ENCODE measurements at places on chromosomes 16 and 17.

GRCh38 chr16:66902648-66903543 lies 15.8 kb downstream of the CDH16 start:
- no peak for DNase-seq

DNA sequence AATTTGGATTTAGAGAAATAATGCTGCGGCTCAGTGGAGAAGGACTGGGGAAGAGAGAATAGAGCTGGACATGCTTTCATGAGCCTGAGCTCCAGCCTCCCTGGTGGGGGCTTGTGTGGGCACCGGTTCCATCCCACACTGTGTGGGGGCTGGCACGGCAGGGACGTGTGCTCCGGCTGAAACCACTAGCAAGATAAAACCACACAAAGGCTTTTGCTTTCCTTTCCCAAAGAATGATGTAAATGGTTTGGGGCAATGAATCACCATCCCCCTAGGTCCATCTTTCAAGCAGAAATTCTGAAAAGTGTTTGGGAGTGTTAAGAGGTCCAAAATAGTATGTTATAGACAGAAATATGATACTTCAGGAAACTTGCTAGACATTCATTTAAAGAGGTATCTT lies 77.0 kb downstream of the CDH11 start:
- DNase-seq: no peak

DNA sequence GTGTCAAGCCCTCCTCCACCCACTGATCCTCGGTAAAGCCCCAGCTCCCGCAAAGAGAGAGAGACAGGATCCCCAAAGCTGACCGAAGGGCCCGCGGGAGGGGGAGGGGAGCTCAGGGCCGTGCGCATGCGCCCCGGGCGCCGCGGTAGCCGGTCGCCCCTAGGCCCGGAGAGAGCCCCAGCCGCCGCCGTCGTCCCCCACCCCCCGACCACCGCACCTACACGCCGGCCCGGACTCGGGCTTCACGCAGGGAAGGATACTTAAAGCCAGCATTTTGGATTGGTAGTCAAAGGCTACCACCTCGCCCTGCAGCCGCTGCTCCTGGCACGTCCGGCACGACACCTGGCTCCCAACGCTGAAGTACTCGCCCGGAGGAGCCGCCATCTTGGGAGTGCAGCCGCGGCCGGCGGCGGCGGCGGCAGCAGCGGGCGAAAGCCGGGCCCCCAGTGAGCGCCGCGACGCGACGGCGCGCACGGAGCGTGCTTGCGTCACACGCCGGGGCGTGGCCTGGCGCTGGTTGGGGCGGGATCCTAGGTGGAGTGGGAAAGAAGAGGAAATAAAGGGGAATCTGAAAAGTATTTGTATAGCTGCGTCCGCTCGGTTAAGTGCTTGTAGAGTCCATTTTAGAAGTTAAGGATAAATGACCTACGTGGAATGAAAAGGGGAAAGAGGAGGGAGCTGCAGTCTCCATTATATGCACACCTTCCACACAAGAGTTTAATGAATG lies at the start of gene LSM12:
Gene LSM12 (minus strand): TSS at position 468 of the 727 bp plus-strand sequence. CDS start 84 bp downstream, at position 384.
- DNase-seq: peak; percentile 95

DNA sequence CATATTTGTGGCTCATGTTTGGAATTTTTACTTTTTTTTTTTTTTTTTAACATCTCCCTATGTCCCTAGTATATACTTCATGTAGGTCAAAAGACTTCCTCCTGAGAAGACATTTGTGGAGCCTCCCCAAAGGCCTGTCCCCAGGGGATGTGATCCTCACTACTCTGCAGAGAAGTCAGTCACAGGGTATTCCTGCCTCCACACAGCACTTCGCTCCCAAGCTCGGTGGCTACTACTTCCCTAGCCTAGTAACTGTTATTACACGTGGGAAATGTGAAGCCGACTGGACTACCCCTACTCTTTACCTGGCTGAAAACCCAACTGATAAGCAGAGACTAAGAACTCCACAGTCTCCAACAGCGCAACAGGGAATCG lies 116.8 kb downstream of the HIC1 start:
- no peak for DNase-seq

DNA sequence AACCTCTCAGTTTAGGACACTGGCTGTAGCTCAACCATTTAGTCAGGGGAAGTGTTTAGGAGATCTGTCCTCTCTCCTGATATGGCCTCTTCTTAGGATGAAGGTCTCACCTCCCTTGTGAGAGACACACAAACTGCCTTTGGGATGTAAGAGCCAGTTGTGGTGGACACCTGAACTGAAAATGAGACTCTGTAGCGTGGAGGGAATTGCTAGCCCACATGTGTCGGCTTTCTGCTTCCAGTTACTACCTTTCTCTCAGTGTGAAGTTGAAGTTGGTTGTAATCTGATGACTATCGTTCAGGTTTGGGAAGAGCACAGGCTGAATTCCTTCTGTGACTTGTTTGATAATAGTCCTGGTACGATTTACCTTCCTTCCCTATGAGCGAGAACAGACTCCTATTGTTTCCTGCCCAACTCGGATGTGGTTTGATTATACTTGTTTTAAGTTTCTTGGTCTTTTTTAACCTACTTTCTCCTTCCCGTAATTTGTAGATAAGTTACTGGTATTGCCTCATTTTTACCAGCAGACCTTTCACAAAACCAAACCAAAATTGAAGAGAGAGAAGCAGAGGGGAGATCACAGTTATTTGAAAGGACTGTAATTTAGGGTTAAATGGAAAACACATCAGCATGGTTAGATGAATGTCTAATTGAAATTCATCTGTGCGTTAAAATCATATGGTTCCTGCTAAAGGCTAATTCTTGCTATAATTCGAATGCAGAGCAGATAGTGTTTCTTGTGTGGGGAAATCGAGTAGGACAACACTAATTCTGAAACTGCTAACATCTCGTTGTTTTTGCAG lies 43.2 kb downstream of the CLEC16A start:
- peak; percentile 24 for DNase-seq

GRCh38 chr17:10612957-10613744 lies 44.0 kb downstream of the MYH3 start:
- no peak for DNase-seq

DNA sequence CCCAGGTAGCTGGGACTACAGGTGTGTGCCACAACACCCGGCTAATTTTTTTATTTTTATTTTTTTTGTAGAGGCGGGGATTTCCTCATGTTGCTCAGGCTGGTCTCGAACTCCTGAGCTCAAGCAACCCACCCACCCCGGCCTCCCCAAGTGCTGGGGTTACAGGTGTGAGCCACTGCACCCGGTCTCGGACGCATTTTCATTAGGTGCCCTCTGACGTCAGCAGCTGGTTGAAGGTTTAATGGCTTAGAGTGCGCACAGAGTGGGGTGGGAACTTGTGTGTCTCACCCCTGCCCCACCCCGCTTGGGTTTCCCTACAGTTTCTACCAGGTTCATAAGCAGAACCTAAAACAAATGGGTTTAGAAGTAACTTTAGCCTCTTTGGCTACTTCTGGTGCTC lies 109.0 kb downstream of the N4BP1 start:
- DNase-seq: no peak

- DNase-seq: no peak
Measured at GRCh38 chr17:46910179-46910927, 12.6 kb upstream of the GOSR2 start.

GRCh38 chr16:47779201-47780016 lies 318.3 kb downstream of the PHKB start:
- peak; percentile 41 for DNase-seq

DNA sequence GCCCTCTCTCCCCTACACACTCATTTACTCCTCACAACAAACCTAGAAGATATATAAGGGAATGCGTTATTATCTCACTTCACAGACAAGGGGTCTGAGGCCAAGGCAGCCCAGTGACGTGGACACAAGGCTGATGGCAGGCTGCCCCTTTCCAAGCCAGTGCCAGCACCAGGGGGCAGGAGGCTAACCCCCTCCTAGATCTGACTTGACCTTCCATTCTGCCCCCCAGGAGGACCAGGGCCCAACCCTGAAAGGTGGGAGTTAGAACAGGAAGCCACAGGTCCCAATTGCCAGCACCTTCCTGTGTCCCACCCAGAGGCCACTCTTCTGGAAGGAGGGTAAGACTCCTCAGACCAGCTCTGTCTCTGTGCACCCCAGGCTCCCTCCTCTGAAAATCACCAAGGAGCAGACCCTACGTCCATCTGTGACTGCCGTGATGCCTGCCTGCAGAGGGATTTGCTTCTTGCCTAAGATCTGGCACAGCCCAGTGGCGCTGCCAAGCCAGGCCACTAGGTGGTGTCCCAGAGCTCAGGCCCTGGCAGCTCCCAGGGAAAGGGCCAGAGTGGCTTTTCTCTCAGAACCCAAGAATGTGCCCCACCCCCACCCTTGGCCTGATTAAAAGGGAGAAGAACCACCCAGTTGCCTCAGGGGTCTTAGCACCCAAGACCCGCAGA lies 42.4 kb upstream of the MRPS23 start:
- DNase-seq: peak; percentile 89

DNA sequence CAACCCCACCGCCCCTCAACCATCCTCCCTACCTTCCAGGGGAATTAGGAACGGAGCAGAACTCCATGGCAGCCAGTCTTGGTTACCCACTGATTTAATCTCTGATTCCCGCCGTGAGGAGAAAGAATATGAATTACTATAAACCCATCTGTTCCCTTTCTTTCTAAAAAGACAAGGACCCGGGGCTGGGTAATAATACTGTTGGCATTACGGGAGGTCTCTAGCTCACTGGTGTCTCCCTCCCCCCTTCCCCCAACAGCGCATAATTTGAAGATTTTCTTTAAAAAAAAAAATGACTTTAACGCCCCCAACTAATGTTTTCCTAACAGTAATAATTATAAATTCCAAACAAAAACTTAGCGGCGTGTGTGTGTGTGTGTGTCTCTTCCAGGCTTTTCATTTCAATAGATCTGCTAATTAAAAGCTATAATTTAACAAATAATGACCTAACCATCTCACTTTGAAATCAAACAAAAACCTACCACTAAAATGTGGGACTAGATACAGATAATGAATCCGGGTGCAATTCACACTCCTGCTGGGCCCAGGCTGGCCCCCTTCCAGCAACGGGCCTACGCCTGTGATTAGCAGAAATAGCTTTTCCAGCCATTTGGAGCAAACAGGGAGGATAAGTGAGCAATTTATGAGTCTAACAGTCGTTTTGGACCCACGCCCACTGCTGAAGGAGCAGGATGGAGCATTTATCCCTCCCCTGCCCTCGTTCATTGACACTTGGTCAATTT lies 18.2 kb upstream of the BHLHA9 start:
- DNase-seq: no peak

DNA sequence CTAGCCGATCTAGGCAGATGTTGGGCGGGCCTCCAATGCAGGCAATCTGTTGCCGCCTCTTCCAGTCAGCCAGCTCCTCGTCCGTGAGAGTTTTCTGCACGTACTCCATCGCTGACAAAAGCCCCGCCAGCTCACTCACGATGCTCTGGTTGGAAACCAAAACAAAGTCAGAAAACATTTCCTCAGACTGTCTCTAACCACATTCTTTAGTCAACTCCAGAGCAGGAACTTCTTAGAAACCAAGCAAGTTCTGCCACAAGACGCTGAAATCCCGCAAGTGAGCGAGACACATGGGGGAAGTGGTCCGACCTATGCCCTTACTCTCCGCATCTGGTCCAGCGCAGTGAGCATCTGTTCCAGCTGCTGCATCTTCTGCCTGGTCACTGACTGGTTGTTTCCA lies 49.1 kb downstream of the STAT5A start:
- peak; percentile 93 for DNase-seq

GRCh38 chr17:48326310-48326709 lies 103.7 kb downstream of the SKAP1 start:
- no peak for DNase-seq

DNA sequence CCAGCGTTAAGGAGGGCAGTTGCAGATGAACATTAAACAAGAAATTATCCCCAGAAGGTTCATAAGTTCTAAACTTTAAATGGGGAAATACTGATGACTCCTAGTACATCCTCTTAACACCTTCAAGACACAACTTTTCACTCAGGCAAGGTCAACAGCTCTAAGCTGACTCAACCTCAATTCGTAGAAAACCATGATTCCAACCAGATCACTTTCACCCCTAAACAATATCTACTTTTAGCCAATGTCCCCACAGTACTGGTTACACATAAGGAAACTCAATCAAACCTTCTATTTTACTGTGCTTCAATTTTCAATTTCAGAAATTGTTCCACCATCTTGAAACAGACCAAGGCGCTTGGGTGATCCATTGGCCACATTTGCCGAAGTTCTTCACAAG lies 2.3 kb downstream of the CDYL2 start:
- DNase-seq: no peak

GRCh38 chr16:4580250-4580649 lies 24.1 kb downstream of the C16orf96 start:
- DNase-seq: no peak

- no peak for DNase-seq
Measured at GRCh38 chr17:79609673-79610645, 892 bp downstream of the RBFOX3 start.

GRCh38 chr16:57639172-57639887 lies 10.9 kb downstream of the ADGRG1 start:
- DNase-seq: peak; percentile 37

DNA sequence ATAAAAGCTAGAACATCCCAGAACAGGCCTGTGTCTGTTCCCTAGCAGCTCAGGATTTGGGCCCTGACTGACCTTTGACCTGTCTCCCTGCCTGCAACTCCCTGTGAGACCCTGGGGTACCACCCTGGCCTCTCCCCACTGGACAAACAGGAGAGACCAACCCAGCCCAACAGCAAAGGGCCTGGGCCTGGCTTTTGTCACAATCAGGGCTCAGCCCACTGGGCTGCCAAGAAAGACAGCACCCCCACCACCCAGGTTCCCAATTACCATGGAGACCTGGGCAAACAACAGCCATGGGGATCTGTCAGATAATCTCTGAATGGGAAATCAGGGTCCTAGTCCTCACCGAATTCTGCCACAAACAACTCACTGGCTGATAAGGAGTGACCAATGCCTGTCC lies 11.1 kb downstream of the PLLP start:
- no peak for DNase-seq

- no peak for DNase-seq
Measured at GRCh38 chr17:57744195-57745170, 616 bp downstream of the CCDC182 start.

DNA sequence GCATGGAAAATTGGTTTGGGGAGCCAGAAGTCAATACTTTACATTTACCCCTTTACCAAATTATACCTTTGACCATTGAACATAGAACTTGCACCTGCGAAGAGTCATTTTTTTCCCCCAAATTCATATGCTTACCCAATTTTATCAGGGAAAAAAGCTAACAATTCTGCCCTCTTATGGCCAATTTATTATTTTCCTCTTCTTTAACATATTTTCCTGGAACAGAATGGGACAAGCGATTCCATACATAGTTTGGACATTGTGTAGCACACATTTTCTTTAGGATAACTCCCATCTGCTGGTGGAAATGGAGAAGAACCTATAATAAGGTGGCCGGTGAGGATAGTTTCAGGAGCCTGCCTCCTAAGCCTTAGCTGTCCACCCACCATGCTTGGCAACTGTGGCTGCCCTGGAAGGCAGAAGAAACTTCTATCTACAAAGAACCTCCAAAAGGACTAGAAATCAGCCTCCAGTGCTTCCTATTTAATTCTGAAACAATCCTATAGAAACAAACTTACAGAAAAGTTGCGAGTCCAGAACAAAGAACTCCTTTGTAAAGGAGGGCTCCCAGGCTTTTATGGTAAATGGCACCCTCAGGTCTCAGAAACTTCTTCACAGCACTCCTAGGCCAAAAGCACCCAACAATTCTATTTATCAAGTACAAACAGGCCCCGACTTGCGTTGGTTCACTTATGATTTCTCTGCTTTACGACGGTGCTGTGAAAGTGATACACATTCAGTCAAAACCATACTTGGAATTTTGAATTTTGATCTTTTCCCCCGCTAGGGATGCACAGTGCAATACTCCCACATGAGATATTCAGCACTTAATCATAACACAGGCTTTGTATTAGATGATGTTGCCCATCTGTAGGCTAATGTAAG lies 64.1 kb upstream of the CACNG4 start:
- DNase-seq: no peak

- no peak for DNase-seq
Measured at GRCh38 chr16:49051576-49051975, 230.1 kb downstream of the CBLN1 start.

Data from activated CD4-positive, alpha-beta T cell treated with anti-CD3 and anti-CD28 coated beads for 36 hours (primary cell).